ENCODE measurements at places on chromosomes 11 and 22.

GRCh38 chr11:12893787-12894672 lies 115.1 kb upstream of the RASSF10 start:
- DNase-seq = peak; percentile 14

DNA sequence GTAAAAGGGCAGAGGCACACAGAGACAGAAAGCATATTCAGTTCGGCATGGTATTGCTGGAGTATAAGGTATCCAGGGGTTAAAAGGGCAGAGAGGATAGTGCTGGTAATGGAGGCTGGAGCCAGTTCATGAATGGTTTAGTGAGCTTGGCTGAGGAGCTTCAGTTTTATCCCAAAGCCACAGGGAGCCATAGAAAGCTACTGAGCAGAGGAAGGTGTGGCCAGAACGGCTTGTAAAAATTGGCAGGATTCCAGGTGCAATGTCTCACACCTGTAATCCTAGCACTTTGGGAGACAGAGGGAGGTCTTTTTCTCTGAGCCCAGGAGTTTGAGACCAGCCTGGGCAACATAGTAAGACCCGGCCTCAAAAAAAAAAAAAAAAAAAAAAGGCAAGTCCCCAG lies 186.1 kb downstream of the MYO18B start:
- no peak for DNase-seq

DNA sequence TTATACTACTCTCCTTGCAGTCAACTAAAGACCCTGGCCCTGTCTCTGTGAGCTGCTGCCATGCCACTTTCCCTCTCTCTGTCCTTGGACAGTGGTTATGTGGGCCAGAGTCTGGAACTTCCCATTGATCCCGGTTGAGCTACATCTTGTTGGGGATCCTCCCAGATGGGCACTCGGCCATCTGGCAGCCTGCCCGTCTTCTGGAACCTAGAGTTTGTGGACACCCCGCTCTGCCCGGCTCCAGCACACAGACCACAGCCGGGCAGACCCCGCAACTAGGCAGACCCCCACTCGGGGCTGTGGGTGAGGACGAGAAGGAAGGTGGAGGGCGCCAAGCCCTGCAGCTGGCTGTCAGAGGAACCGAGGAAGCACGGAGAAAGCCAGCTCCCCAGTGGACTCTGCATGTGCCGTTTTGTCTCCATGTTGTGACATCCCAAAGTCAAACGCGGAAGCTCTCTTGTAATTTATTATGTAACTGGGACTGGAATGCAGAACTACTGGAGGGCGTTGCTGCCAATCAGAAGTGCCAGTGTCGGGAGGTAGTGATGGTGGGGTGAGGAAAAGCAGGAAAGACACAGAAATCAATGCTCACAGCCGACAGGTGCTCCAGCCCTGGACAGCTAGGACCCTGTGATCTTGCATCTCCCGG lies 207.7 kb downstream of the CEP164 start:
- DNase-seq = no peak

DNA sequence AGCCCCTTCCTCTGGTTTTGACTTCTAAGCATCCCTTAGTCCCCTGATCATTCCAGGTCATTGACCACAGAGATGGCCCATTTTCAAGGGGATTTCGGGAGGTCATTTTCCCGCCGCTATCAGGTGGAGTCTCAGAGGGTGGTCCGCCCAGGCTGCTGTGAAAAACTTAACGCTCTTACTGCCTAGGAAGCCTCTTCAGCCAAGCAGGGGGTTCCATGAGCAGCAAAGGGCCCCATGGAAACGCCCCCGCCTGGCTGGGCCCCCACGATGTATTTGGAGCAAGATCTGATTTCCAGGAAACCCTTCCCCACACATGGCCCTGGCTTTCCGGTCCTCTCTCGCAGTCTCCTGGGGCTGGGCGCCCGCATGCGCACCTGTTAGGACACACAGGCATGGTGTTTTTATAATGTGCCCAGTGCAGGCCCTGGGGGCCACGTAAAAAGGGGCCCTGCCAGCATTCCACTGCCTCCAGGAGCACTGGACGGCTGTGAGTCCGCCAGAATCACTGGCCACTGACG lies 32.5 kb downstream of the ANO1 start:
- DNase-seq = no peak

DNA sequence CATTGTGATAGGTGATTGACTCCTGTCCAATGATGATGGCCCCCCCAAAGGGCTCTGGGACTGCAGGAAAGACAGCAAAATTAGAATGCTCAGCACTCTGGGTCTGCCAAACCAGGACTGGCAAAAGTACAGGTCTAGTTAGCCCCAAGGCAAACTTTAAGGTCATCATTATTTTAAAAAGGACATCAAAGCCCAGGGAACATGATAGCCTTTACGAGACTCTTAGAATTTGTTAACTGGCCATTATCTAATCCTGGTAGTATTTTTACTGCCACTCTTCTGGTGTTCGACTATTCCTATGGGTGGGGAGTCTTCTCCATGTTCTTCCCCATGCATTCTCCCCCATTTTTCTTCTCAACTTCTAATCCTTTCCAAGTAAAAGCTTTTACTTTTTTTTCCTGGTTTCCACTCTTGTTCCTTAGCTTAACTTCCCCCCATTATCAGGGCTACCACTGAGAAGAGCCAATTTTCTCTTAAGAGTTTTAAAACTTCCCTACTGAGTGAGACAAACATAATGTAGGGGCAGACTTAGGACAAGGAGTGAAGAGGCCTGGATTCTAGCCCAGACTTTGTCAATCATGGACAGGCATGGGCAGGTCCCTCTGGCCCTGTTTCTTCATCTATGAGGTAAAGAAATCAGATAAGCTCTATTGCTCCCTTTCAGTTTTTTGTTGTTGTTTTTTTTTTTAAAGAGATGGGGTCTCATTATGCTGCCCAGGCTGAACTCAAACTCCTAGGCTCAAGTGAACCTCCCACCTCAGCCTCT lies 7.1 kb downstream of the DDB1 start:
- DNase-seq = no peak

DNA sequence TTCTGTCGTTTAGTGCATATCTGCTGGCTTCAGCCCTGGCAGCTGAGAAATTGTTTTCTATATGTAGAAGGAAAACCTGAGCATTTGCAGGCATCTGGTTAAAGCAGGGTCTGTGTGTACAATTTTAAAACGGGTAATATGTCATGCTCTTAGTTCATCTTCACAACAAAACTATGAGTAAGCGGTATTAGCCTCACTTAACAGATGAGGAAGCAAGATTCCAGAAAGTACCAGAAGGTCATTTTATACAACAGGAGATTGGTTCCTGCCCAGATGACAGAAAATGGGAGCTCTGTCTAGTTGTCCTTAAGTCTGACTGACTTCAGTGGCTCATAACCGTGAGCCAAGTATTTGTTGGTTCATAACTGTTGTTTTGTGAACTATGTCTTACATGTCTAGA lies 1.1 kb downstream of the TIMM10B start:
- no peak for DNase-seq
